ENCODE measurements at places on chromosomes 16 and 17.

DNA sequence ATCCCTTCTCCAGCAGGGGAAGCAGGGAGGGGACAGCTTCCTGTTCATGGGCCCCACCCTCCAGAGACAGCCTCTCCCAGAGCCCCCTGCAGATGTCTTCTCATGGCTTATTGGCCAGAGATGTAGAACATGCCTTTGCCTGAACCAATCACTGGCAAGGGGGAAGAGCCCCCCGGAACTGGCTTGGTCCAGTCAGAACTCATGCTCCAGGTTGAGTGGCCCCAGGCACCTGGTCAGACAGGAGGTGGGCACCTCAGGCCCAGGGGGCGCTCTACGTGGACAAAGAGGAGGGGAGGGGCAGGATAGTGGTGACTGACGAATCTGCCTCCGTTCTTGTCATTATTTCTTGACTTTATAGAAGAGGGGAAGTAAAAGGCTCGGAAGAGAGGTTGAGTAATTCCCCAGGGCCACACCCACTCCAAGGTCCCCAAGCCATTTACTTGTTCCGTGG, 23.6 kb downstream of the RAB11FIP4 start:
- no peak for DNase-seq

- peak; percentile 85 for DNase-seq
These were observed 34.3 kb downstream of the NLRC5 start for GRCh38 chr16:57023541-57024249.

GRCh38 chr17:44610871-44611270, 45.4 kb upstream of the MEIOC start:
- DNase-seq, result no peak

GRCh38 chr17:80032614-80033171, 3.0 kb downstream of the TBC1D16 start:
- no peak for DNase-seq

DNA sequence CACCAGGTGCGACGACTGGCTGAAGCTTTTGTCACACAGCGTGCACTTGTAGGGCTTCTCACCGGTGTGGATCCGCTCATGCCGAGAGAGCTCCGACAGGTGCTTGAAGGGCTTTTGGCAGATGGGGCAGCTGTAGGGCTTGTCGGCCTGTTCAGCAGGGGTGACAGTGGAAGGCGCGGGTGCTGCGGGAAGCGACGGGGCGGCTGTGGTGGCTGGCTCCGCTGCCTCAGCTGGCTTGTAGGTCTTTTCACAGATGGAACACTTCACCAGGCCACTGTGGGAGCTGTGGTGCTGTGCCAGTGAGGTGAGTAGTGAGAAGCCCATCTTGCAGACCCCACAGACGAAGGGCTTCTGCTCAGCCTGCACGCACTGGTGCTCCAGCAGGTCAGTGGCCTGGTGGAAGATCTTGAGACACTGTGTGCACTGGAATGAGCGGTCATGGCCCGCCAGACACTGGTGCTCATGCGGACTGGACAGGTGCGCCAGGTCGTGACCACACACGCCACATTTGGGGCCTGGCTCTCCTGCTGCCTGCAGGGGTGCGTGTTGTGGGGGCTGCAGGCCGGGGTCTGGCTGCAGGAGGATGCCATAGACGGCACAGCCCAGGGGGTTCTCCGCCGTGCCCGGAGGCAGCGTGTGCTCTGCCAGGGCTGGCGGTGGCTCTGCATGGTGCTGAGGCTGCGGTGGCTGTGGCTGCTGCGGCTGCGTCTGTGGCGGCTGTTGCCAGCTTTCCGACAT, 2.8 kb downstream of the ZNF319 start:
- DNase-seq, result no peak

DNA sequence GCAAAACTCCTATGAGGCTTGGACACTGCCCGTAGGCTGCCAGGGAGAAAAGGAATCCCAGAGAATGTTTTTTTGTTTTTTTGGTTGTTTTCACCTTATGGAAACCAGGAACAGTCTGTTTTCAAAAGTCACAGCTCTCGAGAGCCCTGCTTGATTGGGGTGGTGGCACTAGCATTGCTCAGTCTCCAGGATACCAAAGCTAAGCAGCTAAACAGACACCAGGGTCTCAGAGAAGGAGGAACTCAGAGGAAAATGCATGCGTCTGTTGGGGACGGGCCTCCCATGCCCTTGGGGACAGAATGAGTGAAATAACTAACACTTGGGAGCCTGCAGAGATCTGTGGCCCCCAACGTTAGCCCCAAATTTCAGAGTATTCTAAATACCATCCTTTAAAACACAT, 178.8 kb downstream of the SOX9 start:
- DNase-seq, result no peak

DNA sequence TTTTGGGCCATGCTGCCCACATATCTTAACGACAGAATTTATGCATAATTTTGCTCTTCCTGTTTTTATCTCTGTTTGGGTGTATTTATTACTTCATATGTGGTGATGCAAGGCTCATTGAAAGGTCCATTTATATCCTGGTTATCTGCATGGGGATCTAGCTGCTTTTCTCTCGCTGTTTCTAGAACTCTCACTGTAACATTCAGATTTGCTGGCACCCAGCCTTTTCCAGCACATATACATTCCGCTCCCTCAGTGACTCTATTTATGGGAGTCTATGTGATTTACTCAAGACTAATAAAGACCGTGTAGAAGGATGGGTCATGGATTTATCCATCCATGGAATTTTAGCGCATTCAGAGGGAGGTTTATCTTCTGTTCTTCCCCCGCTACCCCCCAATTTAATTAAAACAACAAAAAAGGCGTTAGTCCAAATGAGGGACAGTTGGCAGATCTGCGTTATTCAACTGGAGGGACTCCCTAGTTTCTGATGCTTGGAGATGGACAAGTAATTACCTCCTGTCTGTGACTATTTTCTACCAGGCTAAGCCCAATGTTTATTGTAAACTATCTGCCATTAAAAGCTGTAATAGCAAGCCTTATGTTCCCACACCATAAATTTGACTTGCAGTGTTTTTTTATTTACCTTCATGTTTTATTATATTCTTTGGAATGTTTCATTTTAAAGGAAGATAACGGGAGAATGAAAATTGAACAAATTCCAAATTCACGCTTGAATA, 19.8 kb upstream of the MARCHF10 start:
- no peak for DNase-seq

- peak; percentile 77 for DNase-seq
These were observed 30.0 kb upstream of the RNF43 start for GRCh38 chr17:58447039-58447975.

GRCh38 chr16:67196881-67197280, 2.0 kb upstream of the ELMO3 start:
- DNase-seq, result no peak
